ENCODE measurements at places on chromosomes 7 and 10.

- DNase-seq, result no peak
These were observed 213.5 kb upstream of the NRP1 start for GRCh38 chr10:33547976-33548375.

DNA sequence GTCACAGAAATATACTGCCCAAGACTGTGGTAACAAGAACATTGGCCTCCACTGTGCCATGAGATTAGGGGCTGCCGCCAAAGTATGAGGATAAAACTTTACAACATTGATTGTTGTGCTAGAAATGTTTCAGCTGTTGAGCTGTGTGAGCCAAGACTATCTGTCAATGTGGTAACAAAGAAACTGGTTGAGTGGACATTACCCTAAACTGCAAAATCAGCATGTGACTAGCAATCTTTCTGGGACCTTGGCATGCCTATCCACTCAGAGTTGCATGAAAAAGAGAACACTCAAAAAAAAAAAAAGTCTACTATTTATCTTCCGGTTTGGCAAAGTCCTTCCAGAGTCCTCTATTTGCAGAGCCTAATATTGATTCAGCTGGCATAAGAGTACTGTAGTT, 605.6 kb upstream of the CNTNAP2 start:
- DNase-seq, result no peak

DNA sequence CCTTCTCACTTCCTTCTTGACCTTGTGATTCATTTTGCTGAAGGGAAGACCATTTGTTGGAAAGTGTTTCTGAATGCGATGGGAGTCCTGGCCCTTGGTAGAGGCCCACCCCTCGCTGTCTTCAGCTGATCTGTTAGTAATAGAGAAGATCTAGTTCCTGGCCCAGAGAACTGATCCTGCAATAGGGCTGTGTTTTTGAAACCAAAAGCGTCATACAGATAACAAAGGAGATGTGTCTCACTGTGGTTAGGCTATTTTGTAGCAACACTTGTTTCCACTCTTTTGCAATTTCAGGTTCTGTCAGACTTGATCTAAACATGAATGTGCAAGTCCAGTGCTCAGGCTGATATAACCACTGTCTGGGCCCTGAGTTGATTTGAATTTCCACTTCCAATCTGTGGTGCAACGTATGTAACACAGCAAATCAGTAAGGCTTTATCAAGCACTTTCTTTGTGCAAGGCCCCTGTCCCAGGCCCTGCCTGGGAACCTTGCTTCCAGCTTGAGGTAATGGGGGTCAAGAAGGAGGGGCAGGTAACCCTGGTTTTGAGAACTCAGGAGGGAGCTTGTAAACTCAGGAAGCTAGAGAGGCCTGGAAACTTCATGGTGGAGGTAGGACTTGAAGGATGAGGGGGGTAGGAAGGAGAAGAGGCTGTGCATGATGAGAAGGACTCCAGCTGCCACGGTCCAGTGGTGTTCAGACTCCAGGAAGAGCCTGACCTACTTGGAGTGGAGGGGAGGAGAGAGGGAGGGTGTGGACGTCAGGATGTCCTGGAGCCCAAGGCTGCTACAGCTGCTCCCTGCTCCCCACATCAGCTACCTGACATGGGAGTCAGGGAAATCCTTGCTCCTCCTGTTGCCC, 42.2 kb upstream of the SRGN start:
- DNase-seq, result peak; percentile 84

DNA sequence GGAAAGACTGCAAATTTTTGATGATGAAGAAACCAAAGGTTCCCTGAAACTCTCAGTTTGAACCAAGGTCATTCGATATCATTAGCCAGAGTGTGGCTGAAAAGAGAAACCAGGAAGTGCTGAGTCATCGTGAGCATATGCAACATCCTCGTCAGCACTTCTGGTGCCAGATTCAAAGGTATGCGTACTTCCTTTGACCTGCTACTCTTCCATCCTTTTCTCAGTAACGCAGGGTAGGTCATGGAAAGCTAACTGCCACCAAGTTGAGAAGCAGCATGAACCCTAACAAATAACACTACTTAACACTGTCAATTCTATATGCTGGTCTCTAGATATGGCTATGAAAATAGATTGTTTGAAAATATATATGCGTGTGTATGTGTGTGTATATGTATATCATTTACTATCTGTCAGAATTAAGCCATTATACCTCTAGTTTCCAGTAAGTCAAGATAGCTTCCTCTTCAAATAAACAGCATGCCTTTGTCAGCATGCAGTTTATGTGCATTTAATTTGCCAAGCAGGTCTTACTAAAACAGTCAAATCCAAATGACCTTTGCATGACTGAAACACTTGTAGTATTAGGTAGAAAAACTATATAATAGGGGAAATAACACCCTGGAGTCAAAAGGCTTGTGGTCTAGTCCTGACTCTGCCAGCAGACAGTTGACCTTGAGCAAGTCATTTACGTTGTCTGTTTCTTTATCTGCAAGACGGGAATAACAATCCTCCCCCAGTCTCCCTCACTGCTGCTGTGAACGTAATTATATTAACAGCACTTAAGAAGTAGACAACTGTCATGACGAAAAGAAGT, 26.4 kb downstream of the CDK6 start:
- DNase-seq, result peak; percentile 96

Measured in fibroblast of pulmonary artery (primary cell).